Lower leg skin (tissue), 4 donors: ENCODE measurements at places on chromosomes 3 and 15. TPM values are rescaled to one million over a fixed set of nuclear protein-coding genes. Genes with fewer than 3 reads are reported as not detected.

DNA sequence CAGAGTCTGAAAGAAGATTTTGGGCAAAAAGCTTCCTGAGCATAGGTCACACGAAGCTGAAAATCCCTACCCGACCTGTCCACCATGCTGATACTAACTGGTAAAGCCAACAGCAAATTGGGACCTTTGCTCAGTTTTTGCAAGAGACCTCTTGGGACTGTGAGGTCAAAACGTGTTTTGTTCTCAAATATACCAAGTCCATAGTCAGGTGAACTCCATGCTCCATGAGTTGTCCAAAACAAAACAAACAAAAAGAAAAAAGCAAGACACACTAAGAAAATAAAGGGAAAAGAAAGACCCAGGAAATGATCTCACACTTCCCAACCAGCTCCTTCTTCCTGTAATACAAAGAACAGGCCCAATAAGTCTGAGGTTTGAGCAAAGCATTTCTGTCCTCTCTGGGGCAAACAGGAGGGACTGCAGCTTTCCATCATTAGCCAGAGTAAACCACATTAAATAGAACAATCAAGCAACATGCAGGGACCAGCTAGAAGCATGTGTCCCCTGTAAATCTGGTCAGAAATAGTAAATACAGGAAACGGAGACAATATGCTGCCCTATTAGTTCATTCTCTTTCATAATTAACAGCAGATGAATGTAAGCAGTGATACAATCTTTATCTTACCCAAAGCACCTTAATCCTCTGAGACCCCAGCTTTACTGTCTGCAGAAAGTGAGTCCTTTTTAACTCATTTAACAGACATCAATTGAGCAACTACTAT lies 125.0 kb upstream of the LIPC start:
- DNase-seq: no peak

DNA sequence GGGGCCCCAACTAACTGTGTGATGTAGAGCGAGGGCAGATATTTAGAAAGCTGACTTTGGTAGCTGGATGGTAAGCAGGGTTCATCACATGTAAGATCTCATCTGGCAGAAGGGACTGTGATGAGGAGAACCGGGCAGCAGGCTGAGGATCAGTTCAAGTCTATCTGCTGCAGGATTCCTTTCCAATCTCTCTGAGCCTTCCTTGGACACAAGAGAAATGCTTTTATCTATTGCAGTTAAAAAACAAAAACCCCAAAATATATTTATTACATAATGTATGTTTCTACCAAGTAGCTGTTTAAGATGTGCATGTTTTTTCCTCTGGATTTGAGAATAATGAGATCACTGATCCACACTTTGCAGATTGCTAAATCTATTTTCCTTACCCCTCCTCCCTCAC lies 411.5 kb downstream of the RAP2B start:
- no peak for DNase-seq

GRCh38 chr3:194281306-194281705 lies 69.8 kb downstream of the CPN2 start:
- no peak for DNase-seq

Gene CYP1A1
- total RNA-seq: 3.8 TPM

Gene AMIGO3
- 3.7 TPM for total RNA-seq

Gene GRAMD1C
- 37.9 TPM for total RNA-seq

Gene BCL2A1
- 1.3 TPM for total RNA-seq
